ENCODE measurements at places on chromosomes 16 and 17.

DNA sequence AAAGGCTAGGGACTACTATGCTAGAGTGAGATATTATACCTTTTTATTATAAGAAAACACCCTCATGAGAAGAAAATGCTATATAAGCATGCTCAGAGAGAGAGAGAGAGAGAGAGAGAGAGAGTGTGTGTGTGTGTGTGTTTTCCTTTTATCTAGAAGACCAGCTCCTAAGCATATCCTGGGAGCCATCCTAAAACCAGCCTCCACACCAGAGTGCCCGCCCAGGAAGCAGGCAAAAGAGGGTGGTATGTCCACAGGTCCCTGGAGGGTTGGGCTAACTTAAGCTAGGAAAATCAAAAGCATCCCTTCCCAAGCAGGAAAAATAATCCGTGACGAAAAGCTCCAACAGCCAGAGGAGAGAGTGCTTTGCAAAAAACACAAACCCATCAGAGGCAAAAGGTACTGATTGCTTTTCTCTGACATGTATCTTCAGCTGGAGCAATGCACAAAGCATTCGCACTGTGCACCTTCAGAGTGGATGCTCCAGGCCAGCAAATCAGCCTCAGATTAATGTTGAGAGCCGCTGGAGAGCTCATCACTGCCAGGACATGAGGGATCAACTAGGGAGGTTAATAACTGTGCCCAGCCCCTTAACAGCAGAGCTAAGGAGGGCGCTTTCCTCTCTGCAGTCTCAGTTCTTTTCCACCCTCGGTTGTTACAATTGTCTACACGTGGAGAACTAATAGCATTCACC lies 125.1 kb downstream of the SLC39A11 start:
- no peak for DNase-seq

GRCh38 chr17:34218748-34219147 lies 36.3 kb upstream of the CCL2 start:
- no peak for DNase-seq

- DNase-seq: peak; percentile 85
Measured at GRCh38 chr17:35214631-35215273, 20.6 kb upstream of the SLC35G3 start.

GRCh38 chr17:81223762-81224130 lies 981 bp upstream of the CEP131 start:
- DNase-seq: no peak

DNA sequence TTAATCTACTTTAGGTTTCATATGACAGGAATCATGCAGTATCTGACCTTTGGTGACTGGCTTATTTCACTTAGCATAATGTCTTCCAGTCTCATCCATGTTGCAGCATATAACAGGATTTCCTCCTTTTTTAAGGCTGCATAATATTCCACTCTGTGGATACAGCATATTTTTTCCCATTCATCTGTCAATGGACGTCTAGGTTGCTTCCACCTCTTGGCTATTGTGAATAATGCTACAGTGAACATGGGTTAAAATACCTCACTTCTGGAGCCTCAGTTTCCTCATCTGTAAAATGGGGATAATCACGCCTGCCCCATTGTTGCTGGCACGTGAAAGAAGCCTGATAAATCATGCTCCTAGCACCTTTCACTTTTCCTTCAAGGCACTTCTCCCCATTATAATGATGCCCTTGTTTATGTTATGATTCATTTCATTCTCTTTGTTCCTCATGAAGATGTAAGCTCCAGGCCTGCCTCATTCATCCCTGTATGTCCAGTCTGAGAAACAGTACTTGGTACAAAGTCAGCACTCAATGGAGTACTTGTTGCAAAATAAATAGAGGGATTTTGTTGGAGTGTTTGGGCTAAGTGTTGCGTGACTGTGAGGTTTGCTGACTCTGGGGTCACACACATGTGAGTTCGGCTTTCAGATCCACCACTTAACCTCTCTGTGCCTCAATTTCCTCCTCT lies 59.6 kb downstream of the ABAT start:
- DNase-seq: no peak

- no peak for DNase-seq
Measured at GRCh38 chr17:8430966-8431365, 4.7 kb upstream of the NDEL1 start.

DNA sequence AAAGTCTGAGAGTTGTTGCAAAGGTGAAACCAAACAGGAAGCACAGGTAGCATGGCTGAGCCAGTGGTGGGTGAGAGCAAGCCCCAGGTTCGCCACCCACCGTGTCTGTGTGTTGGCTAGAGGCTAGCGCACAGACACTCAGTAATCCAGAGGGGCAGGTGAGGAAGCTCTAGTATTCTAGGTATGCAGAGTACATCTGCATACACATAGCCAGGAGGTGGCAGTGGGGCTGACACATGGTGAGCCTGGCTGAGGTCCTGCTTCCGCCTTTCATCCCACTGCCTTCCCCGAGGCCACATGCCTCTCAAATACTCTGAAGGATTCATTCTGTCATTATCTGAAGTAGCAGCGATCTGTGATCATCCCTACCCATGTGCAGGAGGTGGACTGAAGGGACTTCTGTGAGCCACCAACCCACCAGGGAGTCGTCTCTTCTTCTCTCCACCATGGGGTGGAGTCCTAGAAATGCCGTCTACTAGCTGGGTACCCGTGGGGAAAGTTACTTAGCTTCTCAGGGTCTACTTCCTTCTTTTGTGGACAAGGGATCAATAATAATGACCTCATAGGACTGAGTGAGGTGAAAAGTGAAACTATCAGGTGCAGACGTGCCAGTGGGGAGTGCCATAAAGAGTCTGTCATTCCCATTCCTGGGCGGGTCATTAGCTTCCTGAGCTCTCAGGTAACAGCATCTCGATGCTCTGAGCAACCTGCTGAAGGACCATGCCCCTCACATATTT lies 36.0 kb upstream of the ICAM2 start:
- DNase-seq: peak; percentile 11

DNA sequence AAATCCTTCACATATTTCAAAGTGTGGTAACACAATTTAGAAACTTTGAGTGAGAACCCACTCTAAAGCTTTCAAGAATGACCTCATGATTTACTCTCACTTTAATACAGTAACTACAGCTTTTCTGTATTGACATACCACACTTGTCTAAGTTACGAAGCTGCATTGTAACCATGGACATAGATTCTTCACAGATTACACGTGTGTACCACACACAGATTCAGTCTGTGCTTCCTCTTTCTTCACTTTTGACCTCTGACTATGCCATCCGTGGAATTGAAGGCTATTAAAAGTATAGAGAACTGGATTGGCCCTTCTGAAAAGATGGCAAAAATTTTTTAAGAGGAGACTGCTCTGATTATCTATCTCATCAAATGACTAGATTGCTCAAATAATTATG lies 172.7 kb downstream of the TANC2 start:
- no peak for DNase-seq

DNA sequence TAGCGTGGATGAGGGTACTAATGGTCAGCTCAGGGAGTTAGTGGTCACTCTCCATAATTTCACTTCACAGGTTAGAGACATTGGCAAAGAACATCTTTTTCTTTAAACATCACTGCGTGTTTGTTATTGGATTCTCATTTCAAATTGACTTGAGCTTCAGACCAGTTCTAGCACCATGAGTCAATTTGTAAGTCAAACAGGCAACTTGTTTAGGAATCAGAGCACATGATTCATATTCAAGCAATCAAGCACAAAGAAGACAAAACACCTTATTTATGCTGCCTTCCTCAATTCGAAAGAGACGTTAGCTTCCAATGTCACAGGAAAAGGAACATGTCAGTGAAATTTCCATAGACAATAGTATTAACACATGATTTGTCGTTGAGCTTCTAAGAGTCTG lies 62.3 kb downstream of the HS3ST3A1 start:
- DNase-seq: no peak

GRCh38 chr17:861364-861763 lies 79.2 kb downstream of the MRM3 start:
- DNase-seq: no peak

DNA sequence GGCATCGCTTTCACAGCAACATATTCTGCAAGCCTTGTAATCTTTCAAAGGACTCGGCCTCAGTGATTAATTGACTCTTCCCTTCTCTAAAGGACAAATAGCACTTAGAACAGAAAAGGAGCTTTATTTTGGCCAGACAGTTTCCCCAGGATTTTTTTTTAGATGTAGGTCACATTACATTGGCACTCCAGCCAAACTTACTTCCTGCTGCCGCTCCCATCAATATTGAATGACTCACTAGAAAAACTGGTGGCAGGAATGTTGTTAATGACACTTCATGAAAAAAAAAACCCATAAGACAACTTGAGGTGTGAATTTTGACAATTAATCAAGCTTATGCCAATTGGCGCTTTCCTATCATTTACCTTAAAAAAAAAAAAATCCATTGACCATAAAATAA lies 432.6 kb downstream of the TOX3 start:
- no peak for DNase-seq

DNA sequence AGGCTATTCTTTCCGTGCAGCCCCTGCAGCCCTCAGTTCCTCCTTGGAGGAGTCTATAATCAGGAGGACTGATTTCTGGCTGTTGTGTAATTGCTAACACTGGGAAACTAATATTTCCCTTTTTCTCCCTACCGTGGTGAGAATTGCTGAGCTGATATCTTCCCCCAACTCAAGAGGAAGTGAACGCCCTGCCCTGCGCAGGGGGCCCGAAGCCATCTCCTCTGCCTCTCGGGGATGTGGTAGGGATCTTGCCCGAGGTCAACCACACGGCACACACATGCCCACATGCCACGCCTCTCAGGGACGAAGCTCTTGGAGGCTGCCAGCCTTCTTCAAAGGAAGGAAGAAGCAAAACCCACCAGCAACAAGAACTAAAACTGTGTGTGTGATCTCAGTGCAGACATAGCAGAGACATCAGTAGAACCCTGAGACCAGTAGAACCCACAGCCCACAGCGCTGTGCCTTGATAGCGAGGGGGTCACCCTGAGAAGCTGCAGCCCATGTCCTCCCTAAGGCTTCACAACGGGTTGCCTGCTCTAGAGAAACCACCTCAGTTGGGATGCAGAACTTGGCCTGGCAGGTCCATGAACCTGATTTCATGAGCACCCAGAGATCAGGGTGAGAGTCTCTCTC lies 8.9 kb upstream of the ULK2 start:
- peak; percentile 47 for DNase-seq

Measured in CD4-positive, alpha-beta T cell treated with Interleukin-4 for 4 hours (primary cell).